NCI-H187 (cell line): ENCODE measurements at places on chromosomes 6 and 20.

- no peak for DNase-seq
Measured at GRCh38 chr20:17873410-17874270, 95.0 kb downstream of the SNX5 start.

DNA sequence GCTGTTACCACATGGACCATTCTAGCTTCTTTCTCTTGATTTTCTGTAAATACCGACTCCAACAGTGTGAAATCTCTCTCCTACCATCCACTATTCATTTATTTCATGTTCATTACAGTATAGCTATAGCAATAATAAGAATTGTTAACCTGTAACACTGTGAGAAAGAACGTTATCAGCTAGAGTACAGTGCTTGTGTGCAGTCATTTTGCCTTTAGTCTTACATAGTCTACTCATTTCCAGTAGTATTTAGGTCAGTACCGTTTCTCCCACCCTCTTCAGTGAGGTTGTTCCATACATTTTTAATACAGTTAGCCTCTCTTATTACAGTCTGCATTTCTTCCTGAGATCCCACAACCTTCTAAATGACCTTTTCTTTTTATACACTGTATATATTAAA lies 257.1 kb downstream of the LY86 start:
- DNase-seq = no peak

DNA sequence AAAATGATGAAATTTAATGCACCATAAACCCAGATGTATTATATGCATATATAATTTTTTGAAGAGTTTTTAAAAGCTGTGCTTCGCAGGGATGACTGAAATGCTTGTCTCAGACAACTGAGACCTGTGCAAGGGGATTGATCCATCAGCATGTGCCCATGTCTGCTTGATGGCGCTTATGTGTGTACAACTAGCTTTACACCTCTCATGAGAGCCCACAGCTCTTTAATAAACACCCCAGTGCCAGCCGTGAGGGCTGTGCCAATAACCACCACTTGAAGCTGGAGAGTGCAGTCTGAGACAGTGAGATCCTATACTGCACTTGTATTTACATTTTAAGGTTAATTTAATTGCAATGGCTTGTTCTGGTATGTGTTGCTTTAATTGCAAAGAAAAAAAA lies 225.5 kb downstream of the BCKDHB start:
- no peak for DNase-seq

- DNase-seq = no peak
Measured at GRCh38 chr6:138722425-138723371, 50.9 kb upstream of the CCDC28A start.

DNA sequence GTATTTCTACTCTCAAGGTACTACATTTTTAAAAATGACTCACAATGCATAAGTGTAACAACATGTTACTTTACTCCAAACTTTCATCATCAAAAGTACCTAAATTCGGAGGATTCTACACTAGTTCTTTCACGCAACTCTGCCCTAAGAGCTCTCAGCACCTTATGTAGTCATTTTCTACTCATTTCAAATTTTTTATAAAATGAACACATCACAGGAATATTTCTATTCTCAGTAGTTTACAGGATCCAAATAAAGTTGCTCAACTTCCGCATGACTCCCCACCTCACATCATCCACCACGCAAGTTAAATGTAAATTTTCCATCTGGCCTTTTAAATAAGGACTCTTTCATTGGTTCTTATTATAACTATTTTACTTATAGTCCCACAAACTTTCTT lies 344.9 kb upstream of the MANEA start:
- DNase-seq = no peak

- peak; percentile 62 for DNase-seq
Measured at GRCh38 chr20:653110-653589, at the start of gene SRXN1. Gene SRXN1, minus strand, starts transcription at chr20:653200. Its CDS starts 15 bp downstream, at chr20:653185.

GRCh38 chr20:10994991-10995700 lies 321.3 kb upstream of the JAG1 start:
- no peak for DNase-seq
